ENCODE measurements at places on chromosomes 4 and X. TPM values are rescaled to one million over a fixed set of nuclear protein-coding genes. Genes with fewer than 3 reads are reported as not detected.

The PHKA2 gene
- 13.5 TPM for total RNA-seq

The HSFX4 gene
- total RNA-seq, result not detected

The RBM46 gene
- not detected for total RNA-seq

The SERTM2 gene
- total RNA-seq, result not detected

The CFP gene
- total RNA-seq, result 6.3 TPM

The WDR13 gene
- 208 TPM for total RNA-seq

The MGARP gene
- 7.1 TPM for total RNA-seq

The TXK gene
- total RNA-seq, result 0.35 TPM

The SEL1L3 gene
- 7.2 TPM for total RNA-seq

The USP11 gene
- total RNA-seq, result 35.2 TPM

The NUP62CL gene
- not detected for total RNA-seq

The MAGEC1 gene
- not detected for total RNA-seq

The MTCP1 gene
- 0.85 TPM for total RNA-seq

The LINC00632 gene
- 34.1 TPM for total RNA-seq

The CCNG2 gene
- 6.2 TPM for total RNA-seq

The TRIM75 gene
- total RNA-seq, result not detected

The HAUS7 gene
- total RNA-seq, result 10.5 TPM

The ARSJ gene
- total RNA-seq, result 5.6 TPM

The AVPR2 gene
- 2.3 TPM for total RNA-seq

The MAGED4B gene
- 1.3 TPM for total RNA-seq

The BST1 gene
- total RNA-seq, result 10.2 TPM

The ADGRG2 gene
- 0.67 TPM for total RNA-seq

The TEX13B gene
- not detected for total RNA-seq

The BANK1 gene
- not detected for total RNA-seq

The GDPD2 gene
- total RNA-seq, result not detected

The CLCN3 gene
- total RNA-seq, result 32.9 TPM

The UGT2B28 gene
- total RNA-seq, result not detected

The RAB41 gene
- not detected for total RNA-seq

The PRR32 gene
- 4.8 TPM for total RNA-seq

The GCNA gene
- total RNA-seq, result 0.48 TPM

The LUZP4 gene
- total RNA-seq, result not detected

The HS3ST1 gene
- 2.8 TPM for total RNA-seq

The GPC4 gene
- total RNA-seq, result 3.8 TPM

The ASB9 gene
- 1.8 TPM for total RNA-seq

The CT45A2 gene
- total RNA-seq, result not detected

The TMPRSS11B gene
- not detected for total RNA-seq

The TMEM271 gene
- not detected for total RNA-seq

The UGT2B11 gene
- total RNA-seq, result not detected

The PAQR3 gene
- 8.4 TPM for total RNA-seq

The WDR17 gene
- total RNA-seq, result 0.63 TPM

The HERC5 gene
- 2.3 TPM for total RNA-seq

The HMGB2 gene
- total RNA-seq, result 41.7 TPM

The ODAPH gene
- not detected for total RNA-seq

The CXCL11 gene
- total RNA-seq, result not detected

The CXCL3 gene
- total RNA-seq, result 0.63 TPM

The HSD17B13 gene
- not detected for total RNA-seq

The OGT gene
- total RNA-seq, result 54.0 TPM

The UGT2A1 gene
- total RNA-seq, result not detected

The KLHL13 gene
- total RNA-seq, result 6.1 TPM

The SSX3 gene
- not detected for total RNA-seq

The SLC39A8 gene
- total RNA-seq, result 64.3 TPM

The HTR2C gene
- 0.12 TPM for total RNA-seq

The NXF2B gene
- not detected for total RNA-seq

The CCDC110 gene
- 1.7 TPM for total RNA-seq

The PDLIM3 gene
- 476 TPM for total RNA-seq

The SLC49A3 gene
- total RNA-seq, result 12.0 TPM

The DHRSX gene
- total RNA-seq, result 21.9 TPM

The DOK7 gene
- 31.0 TPM for total RNA-seq
